ENCODE measurements at places on chromosomes 1 and 21.
A peak's percentile ranks its signal among the peaks of the same experiment; 100 is the strongest.

- peak; percentile 32 for DNase-seq
Observed at GRCh38 chr1:229258031-229258756, 12.7 kb upstream of the RAB4A start.

- DNase-seq = no peak
Observed at GRCh38 chr1:37858931-37859506, 373 bp downstream of the MTF1 start.

- DNase-seq = no peak
Observed at GRCh38 chr21:41655259-41655658, 111.6 kb downstream of the RIPK4 start.

- DNase-seq = no peak
Observed at GRCh38 chr1:6316240-6317097, 55.6 kb upstream of the GPR153 start.

- DNase-seq = no peak
Observed at GRCh38 chr1:112581586-112582192, 37.3 kb downstream of the ST7L start.

DNA sequence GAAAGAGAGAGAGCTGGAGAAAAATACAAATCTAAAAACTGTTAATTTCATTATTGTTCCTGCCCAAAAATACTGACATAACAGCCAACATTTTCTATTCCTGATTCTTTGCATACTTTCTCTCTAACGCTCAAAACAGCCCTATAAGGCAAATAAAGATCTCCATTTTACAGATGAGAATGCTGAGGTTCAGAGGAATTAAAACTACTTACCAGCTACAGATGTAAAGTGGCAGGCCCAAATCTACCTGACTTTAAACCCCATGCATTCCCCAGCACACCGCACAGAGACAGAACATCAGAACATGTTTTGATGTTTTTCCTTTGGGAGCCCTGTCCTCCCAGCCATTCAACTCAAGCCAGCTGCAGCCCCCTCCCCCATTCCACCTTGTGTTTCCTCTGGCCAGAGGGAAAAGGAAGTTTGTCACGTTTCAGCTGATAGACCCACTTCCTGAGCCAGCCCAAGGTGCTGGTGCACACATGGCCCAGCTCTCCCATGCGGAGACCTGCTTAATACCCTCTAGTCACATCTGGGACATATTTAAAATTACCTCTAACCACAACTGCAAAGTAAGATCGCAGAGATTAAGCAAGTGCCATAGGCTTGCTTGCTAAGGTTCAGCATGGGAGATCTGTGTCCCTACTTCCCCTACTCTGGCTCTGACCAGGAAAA, 133.1 kb upstream of the NFIA start:
- DNase-seq = no peak

DNA sequence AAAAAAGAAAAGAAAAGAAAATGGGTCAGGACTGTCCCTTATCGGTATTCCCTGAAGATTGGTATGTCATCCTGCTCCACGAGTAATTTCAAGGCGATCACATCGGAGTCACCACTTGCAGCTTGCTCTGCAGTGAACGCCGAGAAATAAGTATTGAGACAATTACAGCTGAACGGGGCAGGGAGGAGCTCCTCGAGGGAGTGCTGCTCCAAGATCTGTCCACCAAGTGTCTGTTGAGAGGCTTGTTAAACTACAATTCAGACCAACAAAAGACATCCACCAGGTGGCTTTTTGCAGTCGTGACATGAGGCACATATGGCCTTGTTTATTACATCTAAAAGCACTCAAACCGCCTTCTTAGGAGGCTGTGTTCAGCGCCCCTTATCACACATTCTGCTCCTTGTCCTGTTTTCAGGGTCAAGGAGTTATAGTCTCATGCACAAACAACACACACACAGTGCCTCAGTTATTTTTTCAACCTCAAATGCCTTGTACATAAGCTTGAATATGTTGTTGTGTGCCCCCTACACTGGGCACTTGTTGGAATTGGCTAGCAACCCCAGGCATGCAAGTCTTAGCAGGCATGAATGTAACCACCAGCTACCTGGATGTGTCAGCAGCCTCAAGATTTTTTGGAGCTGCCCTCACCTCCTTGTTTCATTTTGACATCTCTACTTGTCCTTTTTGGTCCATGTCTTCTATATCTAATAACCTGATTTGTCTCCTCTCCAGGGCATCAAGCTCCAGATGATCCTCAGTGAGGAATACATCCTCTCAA, 13.0 kb upstream of the CD48 start:
- DNase-seq = no peak

GRCh38 chr1:178543290-178543607, 30.3 kb downstream of the TEX35 start:
- DNase-seq = no peak

- no peak for DNase-seq
Observed at GRCh38 chr1:201008666-201009360, 14.7 kb downstream of the KIF21B start.

- DNase-seq = no peak
Observed at GRCh38 chr1:16276302-16277030, 39.5 kb upstream of the CPLANE2 start.

- DNase-seq = no peak
Observed at GRCh38 chr1:188406636-188407035, 1577.9 kb downstream of the PLA2G4A start.

DNA sequence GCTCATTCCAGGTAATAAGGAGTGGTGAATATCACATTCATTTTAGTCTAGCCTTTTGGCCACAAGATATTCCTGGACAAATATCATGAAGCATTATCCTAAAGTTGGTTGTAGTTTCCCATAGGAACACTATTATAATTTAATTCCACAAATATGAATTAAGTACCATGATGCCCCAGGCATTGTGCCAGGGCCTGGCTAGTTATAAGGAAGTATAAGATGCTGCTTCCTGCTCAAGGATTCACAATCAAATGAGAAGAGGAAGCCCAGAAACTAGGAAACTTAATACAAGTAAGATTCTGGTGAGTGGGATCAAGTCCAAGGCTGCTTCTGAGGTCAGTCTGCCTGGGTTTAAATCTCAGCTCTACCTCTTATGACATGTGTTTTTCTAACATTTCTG, 30.6 kb upstream of the ZP4 start:
- DNase-seq = no peak

GRCh38 chr1:72111662-72112061, 170.7 kb downstream of the NEGR1 start:
- no peak for DNase-seq

DNA sequence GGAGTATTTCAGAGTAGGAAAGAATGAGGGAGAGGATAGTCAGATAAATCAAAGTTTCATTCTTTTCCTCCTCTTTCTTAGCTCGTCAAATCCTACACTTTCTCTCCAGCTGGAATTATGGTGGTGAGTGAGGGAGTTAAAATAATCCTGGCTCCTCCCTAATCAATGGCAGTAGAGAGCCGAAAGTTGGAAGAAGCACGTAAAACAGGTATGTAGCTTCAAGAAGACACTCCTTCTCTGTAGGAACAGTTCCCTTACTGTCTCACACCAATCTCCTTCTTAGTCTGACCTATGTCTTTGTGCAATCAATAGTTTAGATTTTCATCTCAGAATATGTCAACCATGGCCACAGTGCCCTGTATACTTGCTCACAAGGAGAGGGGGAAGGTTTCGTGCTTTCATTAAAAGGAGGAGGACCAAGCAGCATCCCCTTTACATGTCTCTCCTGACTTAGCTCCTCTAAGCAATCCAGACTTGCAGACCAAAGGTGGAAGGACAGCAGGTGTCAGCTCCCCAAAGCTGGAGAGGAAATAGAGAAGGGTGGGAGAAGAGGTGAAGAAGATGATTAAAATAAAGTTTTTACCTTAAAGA, 878 bp downstream of the MINDY1 start:
- no peak for DNase-seq

DNA sequence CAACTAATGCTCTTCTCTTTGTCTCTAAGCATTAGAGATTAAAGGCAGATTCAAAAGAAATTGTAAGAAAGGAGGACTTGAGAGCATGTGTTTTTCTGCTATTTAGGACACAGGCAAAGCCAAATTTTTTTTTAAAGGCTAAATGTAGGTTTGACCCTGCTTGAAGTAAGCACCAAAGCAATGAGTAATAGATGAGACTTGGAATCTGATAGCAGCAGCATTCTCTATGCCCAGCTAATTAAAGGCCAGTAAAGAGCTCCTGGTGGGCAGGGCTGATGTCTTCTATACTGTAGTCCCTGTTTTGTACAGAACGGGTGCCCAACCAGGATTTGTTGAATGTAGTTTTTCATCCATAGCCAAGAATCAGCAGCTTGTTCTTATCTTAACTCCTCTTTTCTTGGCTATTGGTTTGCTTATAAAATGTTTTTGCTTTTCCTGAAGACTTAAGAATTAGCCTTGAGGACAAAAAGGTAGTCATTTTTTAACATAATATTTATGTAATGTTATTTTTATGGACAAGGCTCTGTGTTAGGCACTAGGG, 179.6 kb downstream of the LMO4 start:
- no peak for DNase-seq

DNA sequence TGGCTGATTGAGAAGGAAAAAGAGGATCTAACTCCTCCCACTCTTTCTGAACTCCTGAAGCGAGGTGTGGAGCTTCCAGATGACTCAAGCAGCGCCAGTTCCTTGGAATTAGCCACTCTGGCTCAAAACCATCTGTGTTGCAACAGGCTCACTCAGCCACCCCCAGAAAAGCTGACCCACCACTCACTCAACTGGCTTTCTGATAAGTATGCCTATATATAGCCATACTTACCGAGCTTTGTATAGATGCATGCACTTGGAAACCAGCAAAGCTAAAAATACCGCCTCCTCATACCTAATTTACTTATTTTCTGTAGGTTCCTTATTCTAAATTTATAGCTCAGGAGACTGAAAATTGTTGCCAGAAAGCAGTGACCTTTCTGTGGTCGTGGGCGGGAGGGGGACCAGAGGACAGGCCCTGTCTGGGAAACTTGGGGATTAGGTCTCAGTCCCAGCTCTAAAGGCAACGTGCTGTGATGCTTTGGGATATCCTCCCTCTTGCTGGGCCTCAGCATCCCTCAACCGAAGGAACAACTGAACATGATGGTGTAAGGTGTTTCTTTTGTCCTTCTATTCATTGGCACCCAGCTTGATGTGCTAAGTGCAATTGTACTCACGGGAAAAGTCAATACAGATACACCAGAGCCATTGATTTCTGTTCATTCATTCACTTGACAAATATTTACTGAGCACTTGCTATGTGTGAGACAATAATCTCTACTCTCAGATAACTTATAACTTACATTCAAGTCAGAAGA, 65.7 kb downstream of the NENF start:
- no peak for DNase-seq

- DNase-seq = no peak
Observed at GRCh38 chr1:167022384-167022783, 33.3 kb downstream of the MAEL start.

DNA sequence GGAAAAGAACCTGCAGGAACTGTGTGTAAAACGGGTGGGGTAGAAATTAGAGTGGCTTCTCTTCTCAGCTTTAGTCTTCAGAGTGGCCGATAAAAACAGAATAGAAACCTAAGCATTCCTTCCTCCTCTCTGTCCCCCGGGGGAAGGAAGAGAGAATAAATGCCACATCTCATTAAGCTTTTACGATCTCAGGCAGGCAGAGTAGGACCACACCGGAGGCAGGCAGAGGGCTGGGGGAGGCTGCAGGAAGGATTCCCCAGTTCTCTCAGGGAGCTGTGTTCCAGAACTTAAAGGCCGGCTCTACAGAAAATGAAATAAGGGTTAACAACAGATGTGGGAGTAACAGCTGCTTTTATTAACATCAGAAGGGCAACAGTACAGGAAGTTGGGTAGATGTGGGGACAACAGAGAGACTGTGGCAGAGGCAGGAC, 24.5 kb upstream of the MEF2D start:
- DNase-seq = no peak

Data from activated T-helper 2 cell treated with anti-CD3 and anti-CD28 coated beads, Interferon-gamma antibody, Interleukin-2, Interleukin-4, amounts not matched to agents 10 μg/mL and 5 μg/mL and 100 μg/mL, durations not matched to agents 14 hours and 24 hours and 36 hours (primary cell).